Activated effector memory CD4-positive, alpha-beta T cell treated with anti-CD3 and anti-CD28 coated beads, Interleukin-2, amount 50 U/mL, for 16 hours (primary cell): ENCODE measurements at places on chromosomes 2 and 18.

GRCh38 chr2:105834931-105835330 is 90.2 kb downstream of the NCK2 start:
- DNase-seq = no peak

DNA sequence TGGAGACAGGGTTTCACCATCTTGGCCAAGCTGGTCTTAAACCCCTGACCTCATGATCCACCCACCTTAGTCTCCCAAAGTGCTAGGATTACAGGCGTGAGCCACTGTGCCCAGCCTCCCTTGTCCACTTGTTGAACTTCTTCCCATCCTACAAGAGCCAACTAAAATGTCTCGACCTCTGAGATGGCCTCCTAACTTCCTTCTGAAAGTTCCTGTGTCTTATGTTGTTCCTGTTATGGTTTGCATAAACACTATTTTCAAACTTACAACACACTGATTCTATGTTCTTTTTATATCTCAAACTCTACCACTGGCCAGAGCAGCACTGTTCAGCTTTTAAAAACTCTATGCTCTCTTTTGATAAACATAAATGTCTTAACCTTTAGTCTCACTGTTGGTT is 63.3 kb upstream of the UGP2 start:
- no peak for DNase-seq

- peak; percentile 64 for DNase-seq
These were observed 1.1 kb downstream of the MAP3K20 start for GRCh38 chr2:173076581-173077345.

DNA sequence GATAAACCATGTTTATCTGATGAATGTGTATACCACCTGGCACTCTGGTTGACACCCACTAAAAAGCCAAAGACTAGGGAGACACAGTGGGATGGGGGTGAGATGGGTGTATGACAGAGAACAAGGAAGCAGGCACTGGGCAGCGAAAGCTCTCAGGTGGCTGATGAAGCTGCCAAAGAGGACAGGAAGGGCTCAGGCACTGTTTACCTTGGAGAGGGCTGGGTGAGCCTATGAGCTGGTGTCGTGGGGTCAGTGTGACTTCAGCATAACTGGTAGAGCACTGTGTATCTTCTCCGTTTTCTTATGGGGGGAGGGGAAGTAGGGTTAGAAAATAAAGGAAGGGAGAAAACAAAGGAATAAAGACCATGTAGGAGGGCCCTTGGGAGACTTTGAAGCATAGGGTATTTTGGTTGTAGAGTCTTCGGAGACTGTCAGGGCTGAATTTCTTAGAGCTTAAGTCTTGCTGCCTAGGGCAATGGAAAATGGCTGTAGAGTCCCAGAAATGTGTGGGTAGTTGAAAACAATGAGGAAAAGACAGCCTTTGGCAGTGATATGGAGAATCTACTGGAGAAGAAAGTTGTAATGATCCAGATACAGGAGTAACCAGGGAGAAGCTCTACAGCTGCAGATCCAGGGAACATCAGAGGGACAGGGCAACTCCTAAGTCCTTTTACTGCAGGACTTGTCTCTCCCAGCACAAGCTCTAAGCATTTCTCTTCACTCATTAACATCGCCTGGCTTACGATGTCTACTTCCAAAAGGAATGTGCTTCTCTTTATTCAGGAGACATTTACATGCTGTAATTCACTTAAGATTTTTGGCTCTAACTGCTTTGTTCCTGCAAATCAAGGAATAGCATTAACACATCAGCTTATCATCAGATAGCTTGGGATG is 120.0 kb downstream of the AQP4 start:
- DNase-seq = no peak

GRCh38 chr2:227183657-227184367 is 19.4 kb downstream of the COL4A3 start:
- no peak for DNase-seq

- no peak for DNase-seq
These were observed 162.0 kb downstream of the CAPN13 start for GRCh38 chr2:30645081-30645744.

- DNase-seq = no peak
These were observed 45.1 kb downstream of the ST6GAL2 start for GRCh38 chr2:106840818-106841217.

- DNase-seq = peak; percentile 28
These were observed 195.7 kb upstream of the ID2 start for GRCh38 chr2:8486141-8486540.

DNA sequence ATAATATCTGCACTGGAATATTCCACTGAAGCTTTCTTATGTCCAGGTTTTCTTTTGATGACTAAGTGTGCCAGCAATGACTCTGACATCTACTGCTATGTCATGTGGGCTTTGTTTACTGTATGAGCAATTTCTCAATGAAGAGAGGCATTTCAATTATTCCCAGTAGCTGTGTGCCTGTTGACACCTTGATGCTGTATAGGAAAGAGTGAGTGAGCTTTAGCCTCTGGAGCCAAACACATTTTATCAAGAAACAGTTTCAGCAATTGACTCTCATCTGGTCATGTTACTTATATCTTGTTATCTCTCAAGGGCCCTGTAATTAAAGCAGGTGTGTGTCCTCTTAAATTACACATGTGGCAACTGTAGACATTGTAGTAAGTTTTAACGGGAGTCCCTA is 493.2 kb upstream of the FANCL start:
- no peak for DNase-seq

DNA sequence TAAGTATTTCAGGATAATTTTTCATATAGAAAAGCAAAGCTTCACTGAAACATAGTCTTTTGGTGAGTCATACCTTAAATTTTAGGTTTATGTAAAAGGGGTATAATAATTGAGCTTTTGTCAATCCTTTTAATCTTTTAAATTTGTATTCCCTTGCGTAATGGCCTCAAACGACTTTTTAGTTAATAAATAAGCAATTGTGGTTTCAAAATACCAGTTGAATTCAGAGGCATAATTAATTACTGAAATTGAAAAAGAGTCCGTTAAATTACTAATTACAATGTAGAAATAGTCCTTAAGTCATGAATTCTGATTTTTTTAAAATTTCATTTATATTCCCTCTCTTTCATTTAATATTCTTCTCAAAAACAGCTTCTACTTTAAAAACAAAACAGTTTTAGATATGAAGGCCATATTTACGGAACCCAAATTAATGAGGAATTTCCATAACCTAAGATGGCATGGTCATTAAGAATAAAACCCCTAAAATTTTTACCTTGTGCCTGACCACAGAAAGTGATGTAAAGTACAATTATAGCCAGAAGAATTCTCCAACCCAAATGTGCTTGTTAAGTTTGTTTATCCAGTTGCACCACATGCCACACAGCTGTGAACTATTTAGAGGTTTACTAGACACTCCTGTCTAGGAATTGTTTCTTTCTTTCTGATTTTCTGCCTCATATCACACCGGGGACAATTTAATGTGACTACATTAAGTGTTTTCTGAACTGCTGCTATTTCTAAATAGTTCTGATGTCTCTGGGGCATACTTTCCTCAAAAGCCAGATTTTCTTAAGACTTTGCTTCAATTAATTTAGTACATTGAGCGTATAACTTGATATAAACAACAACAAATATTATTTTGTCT is 60.7 kb upstream of the ITGA4 start:
- DNase-seq = no peak

GRCh38 chr2:169178364-169178763 is 109.0 kb downstream of the DHRS9 start:
- DNase-seq = no peak

- no peak for DNase-seq
These were observed 193.1 kb upstream of the ARL4C start for GRCh38 chr2:234689911-234690379.

GRCh38 chr18:65753520-65753919 is 2.7 kb downstream of the CDH7 start:
- no peak for DNase-seq

DNA sequence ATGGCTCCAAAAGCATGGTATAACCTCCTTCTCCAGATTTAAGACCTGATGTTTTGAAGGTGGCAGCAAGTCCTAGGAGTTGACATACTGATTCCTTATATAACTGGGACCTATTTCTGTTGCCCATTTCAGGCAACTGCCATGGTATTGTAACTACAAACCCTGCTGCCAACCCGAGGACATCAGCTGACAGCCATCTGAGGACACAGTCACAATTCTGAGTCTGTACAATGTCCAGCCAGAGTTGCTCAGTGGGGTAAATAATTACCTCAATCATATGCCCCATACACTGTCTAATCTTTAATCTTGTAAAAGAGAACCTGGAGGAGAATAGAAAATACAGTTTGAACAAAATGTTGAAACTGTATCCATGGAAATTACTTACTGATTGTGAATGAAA is 8.7 kb upstream of the GAREM2 start:
- DNase-seq = no peak

- DNase-seq = no peak
These were observed 107.2 kb downstream of the FEZ2 start for GRCh38 chr2:36490749-36491148.

DNA sequence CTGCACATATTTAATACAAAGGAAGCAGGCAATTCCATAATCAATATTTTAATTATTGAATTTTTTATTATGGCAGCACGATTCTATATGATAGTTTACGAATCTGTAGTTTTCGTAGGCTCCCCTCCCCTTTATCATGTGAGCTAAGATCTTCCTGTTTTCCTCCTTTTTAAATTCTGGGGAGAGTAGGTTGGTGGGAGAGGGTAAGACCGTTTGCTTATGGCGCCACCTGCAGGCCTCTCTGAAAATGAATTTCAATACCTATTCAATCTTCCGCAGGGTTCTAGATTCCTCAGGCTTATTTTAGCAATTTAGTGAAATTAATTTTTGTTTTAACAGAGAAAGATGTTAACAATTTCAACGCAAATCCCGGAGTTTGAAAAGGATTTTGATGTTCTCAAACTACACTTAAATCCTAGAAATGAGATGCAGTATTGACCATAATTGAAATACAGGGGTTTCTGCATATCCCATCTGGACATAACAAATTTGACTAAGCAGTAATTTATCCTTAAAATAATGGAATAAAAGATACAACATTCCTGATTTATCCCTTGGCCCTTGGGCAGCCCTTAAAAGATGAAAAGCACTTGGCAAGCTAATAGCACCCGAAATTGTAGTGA is 12.8 kb upstream of the GBX2 start:
- DNase-seq = no peak

- DNase-seq = no peak
These were observed 358.6 kb downstream of the DLGAP1 start for GRCh38 chr18:4096486-4096885.

GRCh38 chr2:16862471-16862870 is 196.8 kb upstream of the CYRIA start:
- no peak for DNase-seq

DNA sequence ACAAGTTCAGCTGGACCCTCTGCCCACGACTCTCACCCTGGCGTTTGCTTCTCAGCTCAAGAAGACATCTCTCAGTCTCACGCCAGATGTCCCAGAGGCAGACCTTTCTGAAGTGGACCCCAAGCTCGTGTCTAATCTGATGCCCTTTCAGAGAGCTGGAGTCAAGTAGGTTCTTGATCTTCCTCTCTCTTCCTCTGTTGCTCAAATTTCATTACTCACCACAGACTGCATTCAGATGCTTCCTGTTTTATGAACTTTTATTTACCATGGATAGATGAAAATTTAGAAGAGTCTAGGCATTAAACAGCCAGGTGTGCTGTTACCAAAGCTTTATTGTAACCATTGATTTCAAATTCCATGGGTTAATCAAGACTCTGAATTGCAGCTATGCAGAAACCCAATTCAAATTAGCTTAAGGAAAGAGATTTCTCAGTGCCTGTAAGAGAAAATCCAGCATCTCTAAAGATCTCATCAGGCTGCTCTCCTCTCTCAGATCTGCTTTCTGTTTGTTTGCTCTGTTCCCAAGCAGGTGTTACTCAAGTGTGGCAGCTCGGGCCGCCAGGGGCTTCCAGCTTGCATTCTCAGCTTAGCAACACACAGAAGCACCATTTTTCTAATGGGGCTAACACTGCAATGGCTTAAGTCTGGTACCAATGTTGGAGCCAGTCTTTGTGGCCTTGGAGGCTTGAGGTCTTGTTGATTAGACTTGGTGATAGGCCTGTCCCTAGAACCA is 16.5 kb downstream of the SMARCAL1 start:
- no peak for DNase-seq

GRCh38 chr2:171316220-171316619 is 117.6 kb downstream of the METTL8 start:
- DNase-seq = no peak

DNA sequence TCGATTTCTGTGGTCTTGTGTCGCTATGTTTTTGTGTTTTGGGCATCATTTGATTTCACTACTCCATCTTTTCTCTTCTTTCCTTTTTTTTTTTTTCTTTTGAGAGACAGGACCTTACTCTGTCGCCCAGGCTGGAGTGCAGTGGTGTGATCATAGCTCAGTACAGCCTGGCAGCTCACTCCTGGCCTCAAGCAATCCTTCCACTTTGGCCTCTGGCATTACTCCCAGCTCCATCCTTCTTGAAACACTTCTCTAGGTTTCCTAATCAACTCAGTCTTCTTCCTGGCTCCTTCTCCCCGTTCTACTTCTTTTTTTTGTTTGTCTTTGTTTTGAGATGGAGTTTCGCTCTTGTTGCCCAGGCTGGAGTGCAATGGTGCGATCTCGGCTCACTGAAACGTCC is 26.5 kb downstream of the TCF23 start:
- no peak for DNase-seq

- no peak for DNase-seq
These were observed 1.9 kb downstream of the ADCYAP1 start for GRCh38 chr18:906416-907114.

DNA sequence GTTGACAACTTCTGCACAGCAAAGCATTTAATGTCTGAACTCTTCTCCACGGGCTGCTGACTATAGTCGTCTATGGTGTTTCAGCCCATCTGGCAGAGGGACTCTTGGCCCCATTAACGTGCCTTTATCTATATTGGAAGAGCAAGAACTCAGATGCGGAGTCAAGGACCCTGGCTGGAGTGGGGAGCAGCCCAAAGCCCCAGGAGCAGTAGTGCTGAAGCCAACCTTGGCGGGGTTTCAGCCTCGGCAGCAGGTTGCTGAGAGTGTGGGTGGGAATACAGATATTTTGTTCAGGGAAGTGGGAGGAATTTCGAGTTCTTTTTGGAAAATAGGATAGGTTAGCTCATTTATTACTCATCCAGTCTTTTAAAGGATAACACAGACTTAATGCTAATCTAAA is 34.2 kb downstream of the TMEM17 start:
- DNase-seq = no peak

GRCh38 chr2:20430035-20430434 is 16.8 kb upstream of the RHOB start:
- peak; percentile 33 for DNase-seq

GRCh38 chr2:104090407-104090806 is 763.5 kb upstream of the POU3F3 start:
- no peak for DNase-seq

DNA sequence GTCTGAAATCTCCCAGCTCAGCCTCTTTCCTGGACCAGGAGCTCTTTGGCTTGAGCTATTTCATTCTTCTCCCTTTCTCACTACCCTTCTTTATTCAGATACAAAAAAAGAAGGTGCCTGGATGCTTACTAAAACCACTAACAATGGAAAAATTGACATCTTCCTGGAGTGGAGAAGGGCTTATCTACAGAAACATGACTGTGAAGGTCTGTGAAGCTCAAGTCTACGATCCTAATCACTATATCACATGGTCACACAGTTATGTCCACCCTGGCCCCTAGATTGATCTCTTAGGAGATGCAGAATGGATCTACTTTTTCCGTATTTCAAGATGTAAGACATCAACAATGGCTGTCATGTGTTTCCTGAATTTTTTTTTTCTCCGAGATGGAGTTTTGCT is 5.7 kb upstream of the KRCC1 start:
- no peak for DNase-seq
